ENCODE measurements at places on chromosomes 3 and 15.

- no peak for DNase-seq
Observed at GRCh38 chr3:155339052-155339451, 45.6 kb upstream of the STRIT1 start.

GRCh38 chr3:77475507-77475906, 435.6 kb downstream of the ROBO2 start:
- no peak for DNase-seq

DNA sequence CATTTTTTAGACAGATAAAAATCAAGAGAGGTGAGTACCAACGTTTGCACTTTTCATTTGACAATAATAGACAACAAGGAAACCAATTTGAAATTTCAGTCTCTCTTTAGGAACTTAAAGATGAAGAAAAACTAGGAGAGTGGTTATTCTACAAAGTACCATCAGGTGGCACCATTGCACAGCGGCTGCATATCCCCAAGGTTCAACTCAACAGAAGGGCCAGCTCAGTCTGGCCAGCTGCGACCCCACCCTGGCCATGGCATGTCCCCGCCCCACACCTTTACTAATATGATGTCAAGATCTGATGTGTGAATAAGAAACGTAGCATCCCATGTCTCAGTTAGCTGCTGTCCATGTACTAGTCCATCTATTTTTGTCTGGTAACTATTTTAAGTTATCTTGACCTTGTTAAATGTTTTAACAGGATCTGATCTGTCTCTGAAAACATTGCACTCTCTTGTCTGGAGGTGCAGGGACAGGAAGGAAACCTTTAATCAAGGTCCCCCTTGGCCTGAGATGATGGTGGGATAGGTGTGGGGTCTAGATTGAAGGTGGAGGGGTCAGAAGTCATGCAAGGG, 35.5 kb upstream of the CGNL1 start:
- DNase-seq, result peak; percentile 62

DNA sequence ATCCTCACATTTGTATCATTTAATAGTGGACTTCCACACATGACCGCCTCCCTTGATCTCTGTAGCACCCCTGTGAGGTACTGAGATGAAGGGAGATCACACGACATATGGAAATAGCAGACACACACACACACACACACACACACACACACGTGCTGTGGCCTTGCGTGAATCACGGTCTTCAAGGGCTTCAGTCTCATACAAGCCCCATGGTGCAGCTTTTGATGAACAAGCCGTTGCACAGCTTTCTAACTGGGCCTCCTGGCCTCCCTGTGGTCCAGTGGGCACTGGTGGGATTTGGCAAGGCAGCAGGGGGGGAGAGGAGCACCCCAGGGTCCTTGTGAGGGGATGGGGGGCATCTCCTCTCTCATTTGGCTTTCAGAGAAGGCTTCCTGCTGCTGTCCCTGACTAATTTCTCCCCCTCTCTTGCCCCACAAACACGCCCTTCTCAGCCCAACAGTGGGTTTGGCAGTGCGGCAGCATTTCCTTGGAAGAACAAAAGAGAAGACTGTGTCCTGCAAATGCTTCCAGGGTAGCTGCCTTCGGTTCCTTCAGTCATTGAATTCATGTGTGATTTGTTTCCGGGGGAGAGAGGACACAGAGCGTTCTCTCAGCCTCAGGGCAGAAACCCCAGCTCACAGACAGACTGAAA, 98.7 kb downstream of the SMAD6 start:
- DNase-seq, result no peak

- peak; percentile 89 for DNase-seq
Observed at GRCh38 chr3:47802734-47803479, at the start of gene DHX30. Gene DHX30 (plus strand): TSS chr3:47803138. CDS start chr3:47810684, 7,546 bp downstream.

DNA sequence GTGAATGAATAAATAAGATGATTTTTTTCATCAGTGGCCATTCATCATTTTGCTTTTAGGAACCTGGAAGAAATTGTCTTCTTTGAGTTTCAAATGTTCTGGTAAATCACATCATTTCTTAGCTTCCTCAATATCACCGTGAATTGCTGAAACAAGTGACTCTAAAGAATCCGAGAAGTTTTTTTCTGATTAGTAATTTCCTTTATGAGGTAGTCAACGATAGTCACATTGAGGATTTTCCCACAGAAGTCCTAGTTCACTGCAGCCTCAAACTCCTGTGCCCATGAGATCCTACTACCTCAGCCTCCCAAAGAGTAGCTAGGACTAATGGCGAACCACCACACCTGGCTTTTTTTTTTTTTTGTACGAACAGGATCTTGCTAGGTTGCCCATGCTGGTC, 3.6 kb upstream of the TMPRSS7 start:
- no peak for DNase-seq

DNA sequence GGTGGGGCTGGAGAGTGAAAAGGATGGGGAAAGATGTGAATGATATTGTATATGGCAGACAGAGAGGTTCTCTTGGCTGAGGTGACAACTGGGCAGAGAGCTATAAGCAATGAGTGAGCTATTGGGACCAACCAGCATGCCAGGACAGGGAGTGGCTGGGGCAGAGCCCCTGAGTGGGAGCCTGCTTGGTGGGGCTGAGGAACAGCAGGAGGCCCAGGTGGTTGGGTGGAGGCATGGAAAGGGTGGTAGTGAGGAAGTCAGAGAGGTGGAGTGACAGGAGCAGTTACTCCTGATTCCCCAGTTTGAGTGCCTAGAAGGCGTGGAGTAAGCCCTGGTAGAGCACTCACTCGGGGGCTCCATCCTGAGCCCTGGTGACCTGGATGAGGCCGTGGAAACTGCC, 15.5 kb upstream of the TNFAIP8L3 start:
- no peak for DNase-seq

- no peak for DNase-seq
Observed at GRCh38 chr3:56219894-56220805, 248.1 kb downstream of the ERC2 start.

DNA sequence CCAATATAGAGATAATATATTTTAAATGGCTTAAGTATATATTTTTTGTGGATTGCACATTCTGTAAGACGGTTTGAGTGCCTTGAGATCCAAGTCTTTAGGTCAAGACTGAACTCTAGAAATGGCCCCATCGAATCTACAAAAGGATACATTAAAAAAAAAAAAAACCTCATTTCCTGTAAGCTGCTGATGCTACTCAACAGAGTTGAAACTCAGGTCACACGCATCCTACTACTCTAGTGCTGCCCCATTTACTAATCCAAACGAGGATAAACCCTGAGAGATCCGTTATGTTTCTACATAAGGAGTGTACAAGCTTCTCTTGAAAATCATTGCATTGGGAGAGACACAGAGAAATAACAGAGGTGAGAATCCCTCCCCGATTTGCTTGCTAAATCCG, 187.3 kb downstream of the TIGIT start:
- DNase-seq, result no peak

DNA sequence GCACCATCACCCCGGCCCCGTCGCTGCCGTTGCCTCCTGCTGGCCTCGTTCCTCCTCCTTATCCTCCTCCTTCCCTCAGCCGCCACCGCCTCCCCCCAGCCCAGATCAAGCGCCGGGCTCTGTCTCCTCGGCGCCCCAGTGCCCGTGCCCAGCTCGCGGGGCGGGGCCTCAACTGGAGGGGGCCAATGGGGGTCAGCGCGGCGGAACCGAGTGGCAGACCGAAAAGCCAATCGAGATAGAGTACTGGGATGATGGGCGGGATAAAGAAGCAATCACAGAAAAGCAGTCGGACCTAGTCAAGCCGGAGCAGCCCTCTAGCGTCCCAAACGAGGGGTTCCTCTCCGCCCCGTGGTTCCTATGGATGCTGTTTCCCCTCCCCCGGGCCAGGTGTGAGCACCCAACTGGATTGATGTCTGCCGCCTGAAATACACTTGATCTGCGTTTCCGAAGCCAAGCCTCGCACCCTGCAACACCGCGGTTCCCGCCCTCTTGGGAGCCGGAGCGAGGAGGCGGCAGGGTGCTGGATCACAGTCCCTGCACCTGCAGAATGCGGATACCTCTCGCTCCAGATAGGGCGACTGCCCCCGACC, at the start of gene FRMD5:
FRMD5 (minus strand) TSS at position 121 of the 590 bp plus-strand sequence.
- peak; percentile 97 for DNase-seq

- DNase-seq, result no peak
Observed at GRCh38 chr3:84042399-84043106, 916.2 kb upstream of the CADM2 start.

DNA sequence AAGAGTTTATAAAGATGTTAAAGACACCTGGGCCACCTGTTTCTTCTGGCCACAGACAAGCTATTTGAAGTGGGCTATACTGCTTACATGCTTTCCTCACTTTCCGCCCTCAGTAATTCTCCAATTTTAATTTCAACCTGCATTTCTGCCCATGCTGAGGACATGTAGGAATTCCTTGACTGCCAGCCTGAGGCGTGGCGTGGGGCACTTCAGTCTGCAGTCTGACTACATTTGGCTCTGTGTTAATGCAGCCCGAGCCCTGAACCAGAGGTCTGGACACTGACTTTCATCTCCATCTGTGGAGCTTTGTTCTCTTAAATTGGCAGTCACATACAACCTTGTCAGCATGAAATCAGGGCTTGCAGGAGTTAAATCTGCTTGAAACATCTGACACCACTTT, 8.5 kb downstream of the UQCC5 start:
- no peak for DNase-seq

- no peak for DNase-seq
Observed at GRCh38 chr3:114005481-114005880, 50.8 kb downstream of the CCDC191 start.

DNA sequence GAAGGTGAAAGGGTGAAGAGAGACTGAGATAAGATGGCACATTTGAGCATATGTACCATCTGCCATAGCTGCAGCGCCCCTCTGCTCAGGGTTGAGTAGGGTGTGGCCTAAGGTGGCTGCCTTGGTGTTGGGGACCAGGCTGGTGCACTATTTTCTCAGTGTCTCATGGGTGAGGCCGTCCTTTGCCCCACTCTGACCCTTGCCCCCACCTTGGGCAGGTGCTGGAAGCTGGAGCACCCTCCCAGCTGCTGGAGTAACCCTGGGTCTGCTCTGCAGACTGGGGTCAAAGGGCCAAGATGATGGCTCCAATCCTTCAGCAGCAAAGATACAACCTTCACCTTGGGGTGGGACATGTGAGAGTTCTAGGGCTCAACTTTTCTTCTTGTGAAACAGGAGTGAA, 69.2 kb downstream of the DAPK2 start:
- DNase-seq, result no peak

GRCh38 chr3:23175341-23176083, 27.6 kb upstream of the UBE2E2 start:
- no peak for DNase-seq

GRCh38 chr3:194485881-194486539, 792 bp downstream of the ATP13A3 start:
- DNase-seq, result no peak

- no peak for DNase-seq
Observed at GRCh38 chr15:43286074-43286473, 19.3 kb upstream of the TGM5 start.

DNA sequence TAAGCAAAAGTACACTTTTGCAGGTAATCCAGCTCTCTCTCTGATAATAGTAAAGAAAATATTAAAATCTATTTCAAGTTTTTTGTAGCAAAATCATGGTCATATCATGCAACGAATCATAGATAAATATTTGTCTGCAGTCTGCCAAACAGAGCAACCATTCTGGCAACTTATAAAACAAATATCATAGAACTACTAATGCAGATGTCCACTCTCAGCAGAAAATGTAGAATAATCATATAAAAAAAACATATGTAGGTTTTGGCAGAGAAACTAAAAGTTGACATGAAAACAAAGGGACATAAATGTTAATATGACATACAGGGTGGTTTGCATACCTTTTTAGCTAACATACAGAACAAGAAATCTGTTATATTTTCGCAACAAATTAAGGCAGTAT, 12.2 kb downstream of the TMCC1 start:
- DNase-seq, result no peak

DNA sequence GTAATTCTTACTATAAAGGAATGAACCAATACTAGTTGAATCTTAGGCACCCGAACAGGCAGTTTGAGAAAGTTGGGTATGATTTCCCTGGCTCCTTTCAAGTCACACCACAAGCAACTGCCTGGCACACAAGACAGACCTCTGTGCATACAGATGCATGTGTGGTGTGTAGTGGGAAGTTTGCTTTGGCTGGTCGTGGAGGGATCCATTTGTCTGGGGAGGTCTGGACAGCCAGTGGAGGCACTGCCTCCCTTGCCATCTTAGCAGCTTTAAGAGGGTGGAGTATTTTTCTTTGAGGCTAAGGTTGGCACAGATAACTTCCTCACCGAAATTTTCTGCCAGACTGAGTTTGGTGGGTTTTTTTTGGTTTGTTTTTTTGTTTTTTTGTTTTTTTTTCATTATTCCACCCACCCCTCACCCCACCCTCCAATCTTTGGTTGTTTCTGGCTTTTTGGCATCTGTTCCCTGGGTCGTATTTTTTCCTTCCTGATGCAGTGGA, 97.1 kb downstream of the TMEM212 start:
- DNase-seq, result no peak

DNA sequence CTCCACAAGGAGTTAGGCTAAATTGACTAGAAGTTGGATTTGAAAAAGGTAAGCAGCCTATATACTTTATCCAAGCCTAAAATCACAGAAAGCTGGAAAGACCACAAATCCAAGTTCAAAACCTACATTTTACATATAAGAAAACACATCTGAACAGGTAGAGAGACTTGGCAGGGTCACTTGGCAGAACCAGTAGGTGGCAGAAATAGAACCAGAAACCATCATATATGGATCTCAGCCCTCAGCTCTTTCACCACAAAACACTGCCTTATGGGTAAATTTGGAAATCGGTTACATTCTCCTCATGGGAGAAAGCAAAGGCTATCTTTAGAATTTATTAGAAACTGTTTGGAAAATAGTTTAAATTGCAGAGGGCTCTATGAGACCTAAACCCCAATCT, 44.2 kb downstream of the MKRN2 start:
- no peak for DNase-seq

DNA sequence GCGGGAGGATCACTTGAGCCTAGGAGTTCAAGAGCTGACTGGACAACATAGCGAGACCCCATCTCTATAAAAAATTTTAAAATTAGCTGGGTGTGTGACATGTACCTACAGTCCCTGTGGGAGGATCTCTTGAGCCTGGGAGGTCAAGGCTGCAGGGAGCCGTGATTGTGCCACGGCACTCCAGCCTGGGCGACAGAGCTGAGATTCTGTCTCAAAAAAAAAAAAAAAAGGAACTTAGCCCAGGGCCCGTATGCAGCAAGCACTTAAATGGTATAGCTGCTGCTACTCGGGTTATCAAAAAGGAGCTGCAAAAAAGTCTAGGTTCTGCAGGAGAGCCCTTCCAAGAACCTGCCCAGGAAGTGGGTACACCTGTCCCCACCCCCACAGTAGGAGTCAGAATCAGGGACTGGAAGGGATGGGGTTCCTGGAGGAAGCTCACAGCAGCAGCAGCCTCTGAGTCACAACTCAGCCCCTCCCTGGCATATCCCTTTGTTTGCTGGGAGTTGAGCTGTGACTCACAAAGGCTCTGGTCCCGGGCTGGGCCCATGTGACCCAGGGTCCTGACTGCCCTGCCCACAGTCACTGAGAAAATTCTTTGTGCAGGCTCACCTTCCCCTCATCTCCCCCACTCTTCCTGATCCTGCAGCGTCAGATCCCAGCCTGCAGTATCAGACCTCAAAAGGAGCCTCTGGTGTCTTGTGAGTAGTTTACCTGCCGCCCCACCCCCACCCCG, at the start of gene SPATA12:
SPATA12 (plus strand) TSS at position 576 of the 733 bp plus-strand sequence. CDS start 13,031 bp downstream, outside the sequence.
- peak; percentile 86 for DNase-seq

GRCh38 chr3:61505197-61505596, 56.2 kb upstream of the PTPRG start:
- DNase-seq, result no peak

- DNase-seq, result no peak
Observed at GRCh38 chr15:38205526-38206272, 46.9 kb upstream of the SPRED1 start.

- no peak for DNase-seq
Observed at GRCh38 chr3:118272991-118273390, 761.7 kb downstream of the IGSF11 start.

Measured in Caco-2 (cell line).